ENCODE measurements at places on chromosomes 5 and 9. TPM values are rescaled to one million over a fixed set of nuclear protein-coding genes. Genes with fewer than 3 reads are reported as not detected.

FRMD3 gene
- 1.4 TPM for total RNA-seq

SYK gene
- total RNA-seq: 5.6 TPM

FOXD1 gene
- total RNA-seq: 0.73 TPM

GAPT gene
- total RNA-seq: not detected

CDC25C gene
- 20.8 TPM for total RNA-seq

FASTKD3 gene
- 8.7 TPM for total RNA-seq

ZDHHC11 gene
- total RNA-seq: 16.6 TPM

CAVIN4 gene
- 9.1 TPM for total RNA-seq

GPRIN1 gene
- 12.8 TPM for total RNA-seq

AJM1 gene
- total RNA-seq: 0.86 TPM

PGM5 gene
- total RNA-seq: not detected

FOXD4L4 gene
- not detected for total RNA-seq

TICAM2 gene
- total RNA-seq: 0.67 TPM

F2RL2 gene
- total RNA-seq: 0.10 TPM

PKD2L2 gene
- not detected for total RNA-seq

C9orf50 gene
- total RNA-seq: not detected

CERT1 gene
- 55.3 TPM for total RNA-seq

ANXA2R gene
- 0.17 TPM for total RNA-seq

PCDHB3 gene
- total RNA-seq: 3.4 TPM

SLC4A9 gene
- 0.15 TPM for total RNA-seq

ADAMTS6 gene
- total RNA-seq: 1.7 TPM

SPRY4 gene
- total RNA-seq: 113 TPM

CCDC183 gene
- total RNA-seq: 1.6 TPM

SLC46A2 gene
- total RNA-seq: not detected

NDST1 gene
- 70.1 TPM for total RNA-seq

INSL4 gene
- total RNA-seq: not detected

SOX30 gene
- total RNA-seq: not detected

ENTPD8 gene
- total RNA-seq: 0.48 TPM

Data from H1 (cell line).